ENCODE measurements at places on chromosomes 12 and 14.

DNA sequence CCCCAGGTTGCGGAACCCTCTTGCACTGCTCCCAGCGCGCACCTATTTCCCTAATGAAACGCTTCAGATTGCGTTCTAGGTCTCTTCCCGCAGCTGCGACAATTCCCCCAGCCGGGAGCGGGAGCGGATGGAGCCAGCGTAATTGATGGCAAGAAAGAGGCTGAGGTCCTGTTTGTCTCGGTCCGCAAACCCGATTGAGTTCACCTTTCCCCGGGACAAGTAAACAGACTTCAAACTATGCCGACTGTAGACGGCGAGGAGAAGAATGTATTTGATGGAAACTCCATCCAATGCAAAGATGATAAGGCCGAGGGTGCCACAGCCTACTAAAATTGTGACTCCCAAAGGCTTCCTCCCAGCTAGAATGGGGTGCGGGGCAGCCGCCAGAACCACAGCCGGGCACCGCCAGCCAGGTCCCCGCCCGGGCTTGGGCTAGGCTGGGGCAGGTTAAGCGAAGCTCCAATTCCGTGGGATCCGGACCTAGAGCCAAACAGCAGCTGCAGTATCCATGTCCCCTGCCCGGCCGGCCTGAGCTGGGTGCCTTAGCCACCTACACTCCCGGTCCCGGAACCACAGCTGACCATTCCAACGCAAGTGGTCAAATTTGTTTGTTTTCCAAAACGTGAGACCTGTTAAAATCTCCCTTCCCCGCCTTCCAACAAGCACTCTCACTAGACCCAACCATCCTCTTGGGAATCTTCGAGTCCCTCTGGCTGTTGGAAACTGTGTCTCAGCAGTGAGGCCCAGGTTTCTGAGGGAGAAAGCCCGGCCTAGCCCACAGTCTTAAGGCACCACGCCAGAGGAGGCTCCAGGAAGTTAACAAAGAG is 5.5 kb downstream of the NKX2-1 start:
- DNase-seq: no peak

- DNase-seq: no peak
These were observed 2.0 kb downstream of the PKP2 start for GRCh38 chr12:32894566-32894965.

GRCh38 chr14:75053396-75054291 is 2.4 kb upstream of the MLH3 start:
- no peak for DNase-seq

DNA sequence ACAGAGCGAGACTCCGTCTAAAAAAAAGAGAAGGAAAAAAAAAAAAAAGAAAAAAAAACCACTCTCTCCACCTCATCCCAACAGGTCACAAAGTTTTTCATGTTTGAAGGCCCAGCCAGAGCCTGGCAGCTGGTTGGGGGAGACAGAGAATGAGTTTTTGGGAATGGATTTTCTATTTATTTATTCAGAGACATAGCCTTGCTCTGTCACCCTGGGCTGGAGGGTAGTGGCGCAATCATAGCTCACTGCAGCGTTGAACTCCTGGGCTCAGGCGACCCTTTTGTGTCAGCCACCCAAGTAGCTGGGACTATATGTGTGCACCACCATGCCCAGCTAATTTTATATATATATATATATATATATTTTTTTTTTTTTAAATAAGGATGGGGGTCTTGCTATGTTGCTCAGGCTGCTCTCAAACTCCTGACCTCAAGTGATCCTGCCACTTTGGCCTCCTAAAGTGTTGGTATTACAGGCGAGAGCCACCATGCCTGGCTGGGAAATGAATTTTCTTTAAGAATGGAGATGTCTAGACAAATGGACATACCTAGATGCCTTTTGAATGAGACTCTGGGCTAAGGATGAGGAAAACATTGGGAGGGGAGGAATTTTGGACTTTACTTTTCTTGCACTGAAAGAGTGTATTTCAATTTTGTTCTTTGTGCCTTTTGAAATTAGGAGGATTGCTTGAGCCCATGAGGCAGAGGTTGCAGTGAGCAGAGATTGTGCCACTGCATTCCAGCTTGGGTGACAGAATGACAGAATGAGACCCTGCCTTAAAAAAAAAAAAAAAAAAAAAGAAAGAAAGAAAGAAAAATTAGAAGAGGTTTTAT is 16.9 kb upstream of the PPP1R1A start:
- no peak for DNase-seq

DNA sequence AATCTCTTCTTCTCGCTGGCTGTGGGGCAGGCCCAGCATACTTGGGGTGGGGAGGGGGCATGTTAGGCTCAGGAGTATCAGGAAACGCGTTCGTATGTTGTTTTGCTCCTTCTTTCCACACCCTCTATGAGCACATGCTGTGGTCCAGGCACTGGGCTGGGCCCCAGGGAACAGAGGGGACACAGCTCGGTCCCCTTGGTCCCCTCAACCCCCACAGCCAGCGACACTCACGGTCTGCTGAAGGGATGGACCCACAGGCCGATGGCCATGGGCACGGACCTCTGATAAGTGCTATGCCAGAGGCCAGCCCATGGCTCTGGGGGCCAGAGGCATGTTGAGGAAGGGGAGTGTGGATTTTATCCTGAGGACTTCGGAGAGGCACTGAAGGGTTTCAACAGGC is 6.2 kb downstream of the IFI27 start:
- DNase-seq: no peak

DNA sequence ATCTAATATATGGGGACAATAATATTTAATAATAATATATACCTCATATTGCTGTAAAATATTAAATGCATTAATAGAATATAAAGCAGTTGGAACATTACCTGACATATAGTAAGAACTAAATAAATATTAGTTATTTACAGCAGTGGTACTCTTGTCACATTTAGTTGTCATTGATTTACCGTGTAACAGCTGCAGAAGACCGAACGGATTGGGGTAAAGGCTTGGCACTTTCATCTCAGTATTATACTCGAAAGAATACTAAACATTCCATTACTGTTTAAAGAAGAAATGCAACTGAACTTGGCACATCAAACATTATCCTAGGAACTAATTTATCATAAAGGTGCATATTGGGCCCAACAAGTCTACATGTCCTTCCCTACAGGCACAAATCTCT is 61.1 kb downstream of the ITPR2 start:
- no peak for DNase-seq

DNA sequence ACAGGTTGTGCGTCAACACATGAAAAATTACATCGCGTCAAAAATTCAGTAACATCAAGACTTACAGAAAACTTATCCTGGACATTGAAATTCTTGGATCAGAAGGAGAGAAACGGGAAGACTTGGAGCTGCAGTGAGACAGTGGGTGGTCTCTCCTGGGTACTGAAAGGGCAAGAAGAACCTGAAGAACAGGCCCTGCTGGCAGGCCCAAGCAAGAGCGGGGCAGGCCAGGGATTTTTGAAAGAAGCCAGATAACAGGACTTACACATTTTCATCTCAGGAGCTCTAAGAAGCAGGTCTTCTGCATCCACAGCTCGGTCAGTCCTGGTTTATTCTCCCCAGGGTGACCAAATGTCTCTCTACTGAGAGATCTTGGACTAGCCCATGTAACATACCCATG is 466.5 kb upstream of the SOX5 start:
- no peak for DNase-seq

DNA sequence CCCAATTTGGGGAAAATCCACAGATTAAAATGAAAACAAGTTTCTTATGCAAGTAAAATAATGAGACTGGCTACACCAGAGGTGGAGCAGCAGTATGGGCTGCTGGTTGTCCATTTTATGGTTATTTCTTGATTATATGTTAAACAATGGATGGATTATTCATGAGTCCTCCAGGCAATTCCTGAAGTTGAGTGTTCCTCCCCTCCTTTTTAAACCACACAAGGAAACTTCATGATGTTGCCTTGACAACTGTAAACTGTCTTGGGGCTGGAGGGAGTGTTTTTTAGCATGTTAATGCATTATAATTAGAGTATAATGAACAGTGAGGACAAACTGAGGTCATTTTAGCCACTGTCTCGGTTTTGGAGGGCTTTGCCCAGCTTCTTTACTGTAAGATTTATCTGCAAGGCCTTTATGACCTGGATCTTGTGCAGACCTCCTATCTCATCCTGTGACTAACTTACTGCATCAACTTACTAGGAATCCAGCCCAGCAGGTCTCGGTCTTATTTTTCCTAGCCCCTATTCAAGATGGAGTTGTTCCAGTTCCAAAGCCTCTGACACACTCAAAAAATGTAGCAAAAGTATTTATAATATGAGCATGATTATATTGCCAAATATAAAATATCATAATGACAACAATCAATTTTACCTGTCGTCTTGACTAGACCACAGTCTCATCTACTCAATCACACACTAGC is 534.0 kb downstream of the TMEM121 start:
- DNase-seq: no peak

DNA sequence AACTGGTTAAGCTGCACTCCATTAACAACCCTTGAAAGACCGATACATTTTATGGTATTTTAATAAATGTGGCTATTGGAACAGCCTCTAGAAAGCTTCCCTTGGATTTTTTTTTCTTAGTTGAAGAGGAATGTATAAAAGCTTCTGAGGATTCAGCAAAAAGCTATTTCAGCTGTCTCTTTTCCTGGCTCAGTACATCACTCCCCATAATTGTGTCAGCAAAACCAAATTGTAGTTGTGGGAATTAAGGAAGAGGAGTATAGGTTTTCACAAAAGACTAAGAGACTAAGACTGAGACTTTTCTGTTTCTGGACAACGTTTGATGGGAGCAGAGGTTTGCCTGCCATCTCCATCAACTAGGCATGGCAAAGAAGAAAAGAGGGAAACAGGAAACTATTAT is 106.5 kb downstream of the C12orf50 start:
- DNase-seq: no peak

- DNase-seq: no peak
These were observed 477.1 kb downstream of the SLC16A7 start for GRCh38 chr12:60072911-60073310.

DNA sequence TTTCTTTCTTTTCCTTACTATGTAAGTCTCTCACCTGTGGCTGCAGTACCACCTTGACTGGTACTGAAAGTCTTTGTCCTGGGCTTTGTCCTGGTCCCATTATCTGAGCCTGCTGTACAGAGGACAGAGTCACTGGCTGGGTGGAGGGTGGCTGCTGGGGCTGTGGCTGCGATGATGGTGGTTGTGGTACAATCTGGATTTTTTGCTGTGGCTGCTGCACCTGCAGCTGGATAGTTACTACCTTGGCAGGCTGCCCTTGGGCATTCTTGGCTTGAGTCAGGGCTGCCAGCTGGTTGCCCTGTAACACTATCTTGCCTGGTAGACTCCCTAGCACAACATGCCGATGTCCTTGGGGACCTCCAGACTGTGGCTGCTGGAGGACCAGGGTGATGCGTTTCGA is 27.0 kb downstream of the CHD8 start:
- no peak for DNase-seq

- no peak for DNase-seq
These were observed 2.5 kb downstream of the COL2A1 start for GRCh38 chr12:48001505-48002413.

DNA sequence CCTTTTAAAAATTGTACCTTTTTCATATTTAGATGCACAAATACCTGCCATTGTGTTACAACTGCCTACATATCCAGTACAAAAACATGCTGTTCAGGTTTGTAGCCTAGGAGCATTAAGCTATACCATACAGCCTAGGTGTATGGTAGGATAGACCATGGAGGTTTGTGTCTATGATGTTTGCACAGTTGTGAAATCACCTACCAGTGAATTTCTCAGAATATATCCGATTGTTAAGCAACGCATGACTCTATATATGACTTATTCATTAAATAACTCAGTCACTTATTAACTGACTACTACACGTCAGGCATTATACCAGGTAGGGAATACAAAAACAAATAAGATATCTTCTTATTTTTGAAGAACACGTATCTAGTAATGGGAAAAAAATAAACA is 26.2 kb upstream of the ETNK1 start:
- no peak for DNase-seq

GRCh38 chr12:24088751-24089509 is 139.5 kb upstream of the SOX5 start:
- no peak for DNase-seq

GRCh38 chr14:104499784-104500760 is 79.5 kb upstream of the C14orf180 start:
- DNase-seq: no peak
